ENCODE measurements at places on chromosomes 12 and 14. TPM values are rescaled to one million over a fixed set of nuclear protein-coding genes. Genes with fewer than 3 reads are reported as not detected.

The PRICKLE1 gene
- total RNA-seq: not detected

The AHNAK2 gene
- total RNA-seq: 0.05 TPM

The P2RX2 gene
- not detected for total RNA-seq

The KLRC2 gene
- total RNA-seq: not detected

The FGF6 gene
- not detected for total RNA-seq

The OR6C2 gene
- not detected for total RNA-seq

The ANO2 gene
- total RNA-seq: not detected

The COX8C gene
- not detected for total RNA-seq

DNA sequence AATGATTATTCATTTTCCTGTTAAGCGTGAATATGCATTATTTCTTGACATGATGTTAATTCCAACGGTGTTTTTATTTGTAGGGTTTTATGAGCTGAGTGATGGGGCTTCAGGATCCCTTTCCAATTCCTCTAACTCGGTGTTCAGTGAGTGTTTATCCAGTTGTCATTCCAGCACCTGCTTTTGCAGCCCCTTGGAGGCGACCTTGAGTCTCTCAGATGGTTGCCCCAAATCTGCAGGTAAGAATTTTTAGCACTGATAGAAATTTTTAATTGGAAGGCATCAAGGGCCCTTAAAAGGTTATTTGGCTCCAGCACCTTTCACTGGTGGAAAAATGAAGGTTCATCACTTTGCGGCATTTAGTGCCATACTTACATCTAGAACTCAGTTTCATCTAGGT lies 3.7 kb downstream of the DACT1 start:
- no peak for ATAC-seq

- ATAC-seq: no peak
These were observed 18.7 kb downstream of the IQSEC3 start for GRCh38 chr12:85191-85666.

DNA sequence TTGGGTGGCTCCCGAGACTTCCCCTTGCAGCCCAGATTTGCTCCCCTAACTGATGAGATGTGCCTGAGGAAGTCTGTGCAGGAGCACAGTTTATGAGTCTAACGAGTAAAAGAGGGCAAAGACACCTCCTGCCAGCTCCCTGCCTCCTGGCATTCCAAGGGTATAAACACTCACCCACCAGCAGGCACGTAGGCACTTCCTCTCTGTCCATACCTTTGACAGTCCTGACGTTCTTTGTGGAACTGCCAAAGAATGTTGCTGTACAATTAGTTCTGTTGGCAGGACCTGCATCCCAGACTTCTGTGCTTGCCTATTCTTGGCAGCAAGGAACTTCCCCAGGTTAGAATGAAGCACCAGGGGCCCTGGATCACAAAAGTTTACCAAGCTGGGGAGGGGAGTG lies 889.3 kb downstream of the BCL11B start:
- ATAC-seq: no peak

DNA sequence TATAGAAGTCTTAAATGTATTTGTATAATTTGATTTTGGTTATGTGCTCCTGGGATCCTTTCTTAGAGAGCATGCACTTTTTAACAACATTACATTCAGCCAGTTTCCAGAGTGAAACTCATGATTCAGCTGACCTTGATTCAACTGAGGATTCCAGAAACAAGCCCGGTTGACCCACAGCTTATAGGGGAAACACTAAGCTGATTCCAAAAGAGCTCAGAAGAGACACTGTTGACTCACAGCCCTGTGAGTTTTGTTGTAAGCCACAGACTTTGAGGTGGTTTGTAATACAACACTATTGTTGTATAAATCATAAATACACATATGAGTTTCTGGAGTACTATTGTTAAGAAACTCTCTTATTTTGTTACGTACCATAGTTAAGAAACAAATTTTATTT lies 133.8 kb upstream of the MGAT4C start:
- no peak for ATAC-seq

GRCh38 chr14:97638864-97639263 lies 841.7 kb downstream of the VRK1 start:
- ATAC-seq: peak; percentile 66

GRCh38 chr12:68410018-68410660 lies 78.0 kb upstream of the MDM1 start:
- ATAC-seq: no peak

- ATAC-seq: no peak
These were observed 41.7 kb downstream of the NPAS3 start for GRCh38 chr14:32980178-32980901.

DNA sequence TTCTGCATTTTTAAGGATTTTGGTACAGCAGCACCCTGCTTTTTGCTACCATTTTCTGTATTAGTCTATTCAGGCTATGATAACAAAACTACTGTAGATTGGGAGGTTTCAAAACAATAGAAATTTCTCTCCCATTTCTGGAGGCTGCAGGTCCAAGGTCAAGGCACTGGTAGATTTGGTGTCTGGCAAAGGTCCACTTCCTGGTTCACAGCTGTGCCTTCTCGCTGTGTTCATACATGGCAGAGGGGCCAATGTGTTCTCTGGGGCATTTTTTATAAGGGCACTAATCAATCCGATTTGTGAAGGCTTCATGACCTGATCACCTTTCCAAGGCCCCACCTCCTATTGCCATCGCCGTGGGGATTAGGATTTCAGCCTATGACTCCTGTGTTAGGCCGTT lies 268.1 kb upstream of the RTL1 start:
- ATAC-seq: no peak

DNA sequence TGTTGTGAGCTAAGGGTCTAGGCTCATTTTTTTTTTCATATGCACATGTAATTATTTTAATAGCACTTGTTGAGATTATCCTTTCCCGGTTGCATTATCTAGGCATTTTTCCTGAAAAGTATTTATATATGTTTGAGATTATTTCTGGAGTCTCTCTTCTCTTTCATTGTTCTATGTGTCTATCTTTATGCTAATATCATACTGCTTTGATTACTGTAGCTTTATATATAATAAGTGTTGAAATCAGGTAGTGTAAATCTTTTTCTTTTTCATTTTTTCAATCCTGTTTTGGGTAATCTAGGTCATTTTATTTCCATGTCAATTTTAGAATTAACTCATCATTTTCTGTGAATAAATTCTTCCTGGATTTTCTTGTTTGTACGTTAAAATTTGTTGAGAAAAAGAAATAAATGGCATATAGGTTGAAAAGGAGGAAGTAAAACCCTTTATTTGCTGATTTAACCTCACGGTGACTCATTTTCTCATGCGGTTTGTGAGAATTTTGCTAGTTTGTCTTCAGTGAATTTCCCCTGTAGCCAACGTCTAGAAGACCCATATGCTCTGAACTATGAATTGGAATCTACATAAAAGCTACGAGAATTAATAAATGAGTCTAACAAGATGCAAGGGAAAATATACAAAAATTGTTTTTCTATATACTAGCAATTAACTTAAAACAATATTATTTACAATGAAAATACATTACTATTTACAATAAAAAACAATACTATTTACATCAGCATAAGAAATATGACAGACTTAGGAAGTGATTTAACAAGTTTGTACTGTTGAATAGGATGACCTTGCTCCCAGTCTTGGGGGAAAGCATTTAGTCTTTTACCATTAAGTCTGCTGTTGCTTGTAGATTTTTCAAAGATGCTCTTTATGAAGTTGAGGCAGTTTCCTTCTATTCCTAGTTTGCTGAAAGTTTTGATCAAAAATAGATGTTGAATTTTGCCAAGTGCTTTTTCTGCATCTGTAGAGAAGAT lies 105.0 kb downstream of the SNAPC1 start:
- ATAC-seq: peak; percentile 26

DNA sequence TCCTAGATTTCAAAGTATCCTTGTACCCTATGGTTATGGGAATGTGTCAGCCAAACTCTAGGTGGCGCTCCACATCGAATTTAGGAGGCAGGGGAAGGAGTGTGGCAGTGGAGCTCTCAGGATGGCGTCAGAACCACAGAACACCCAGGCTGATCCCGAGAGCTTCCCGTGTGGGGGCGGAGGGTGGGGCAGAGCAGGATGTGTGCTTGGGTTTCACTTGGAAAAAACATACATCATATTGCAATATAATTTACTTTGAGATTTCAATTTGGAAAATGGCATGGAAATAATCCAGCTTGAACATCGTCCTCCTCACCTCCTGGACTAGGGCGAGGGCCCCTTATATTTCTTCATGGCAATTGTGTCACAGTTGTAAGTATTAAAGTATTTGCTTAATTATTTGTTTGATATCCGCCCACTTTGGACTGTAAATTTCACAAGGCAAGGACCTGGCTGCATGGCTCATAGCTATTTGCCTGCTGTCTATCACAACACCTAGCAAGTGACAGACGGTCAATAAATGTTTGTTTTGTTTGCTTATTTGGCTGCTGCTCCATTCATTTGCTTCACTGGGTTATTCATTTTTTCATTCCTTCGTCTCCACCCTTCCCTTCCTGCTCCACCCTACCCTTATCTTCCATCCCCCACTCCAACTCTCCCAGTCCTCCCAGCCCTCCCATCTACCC lies 221.5 kb upstream of the HMGA2 start:
- peak; percentile 70 for ATAC-seq

GRCh38 chr12:70744178-70744577 lies 106.9 kb upstream of the PTPRB start:
- no peak for ATAC-seq

GRCh38 chr12:31362759-31363415 lies 36.9 kb upstream of the SINHCAF start:
- ATAC-seq: peak; percentile 83

DNA sequence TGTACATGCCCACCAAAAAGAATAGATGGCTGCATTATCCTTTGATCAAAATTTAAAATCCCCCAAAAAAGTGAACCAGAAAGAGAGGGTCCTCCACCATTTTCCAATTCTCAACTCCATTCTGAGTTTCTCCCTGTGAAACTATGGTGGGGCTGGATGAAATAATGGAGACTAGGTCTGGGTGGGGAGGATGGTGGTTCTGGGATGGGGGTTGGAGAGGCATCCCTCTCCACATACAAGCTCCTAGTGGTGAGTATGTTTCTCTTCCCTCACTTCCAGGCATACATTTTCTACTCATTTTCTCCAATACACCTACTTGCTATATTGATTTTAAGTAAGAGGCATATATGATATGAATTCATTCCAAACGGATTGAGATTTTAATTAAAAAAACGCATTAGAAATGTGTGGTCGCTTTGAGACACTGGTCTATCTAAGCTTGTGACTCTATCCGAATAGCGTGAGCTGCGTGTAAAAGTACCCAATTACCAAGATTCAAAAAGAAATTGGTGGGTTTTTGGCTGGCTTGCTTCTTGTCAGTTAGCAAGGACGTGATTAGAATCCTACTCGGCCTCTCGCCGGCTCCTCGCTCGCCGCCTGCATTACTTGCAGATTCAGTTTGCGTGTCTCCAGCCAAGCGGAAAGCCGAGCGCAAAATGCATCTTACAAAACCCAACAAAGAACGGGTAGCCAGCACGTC lies 3.4 kb downstream of the ASCL1 start:
- ATAC-seq: no peak

DNA sequence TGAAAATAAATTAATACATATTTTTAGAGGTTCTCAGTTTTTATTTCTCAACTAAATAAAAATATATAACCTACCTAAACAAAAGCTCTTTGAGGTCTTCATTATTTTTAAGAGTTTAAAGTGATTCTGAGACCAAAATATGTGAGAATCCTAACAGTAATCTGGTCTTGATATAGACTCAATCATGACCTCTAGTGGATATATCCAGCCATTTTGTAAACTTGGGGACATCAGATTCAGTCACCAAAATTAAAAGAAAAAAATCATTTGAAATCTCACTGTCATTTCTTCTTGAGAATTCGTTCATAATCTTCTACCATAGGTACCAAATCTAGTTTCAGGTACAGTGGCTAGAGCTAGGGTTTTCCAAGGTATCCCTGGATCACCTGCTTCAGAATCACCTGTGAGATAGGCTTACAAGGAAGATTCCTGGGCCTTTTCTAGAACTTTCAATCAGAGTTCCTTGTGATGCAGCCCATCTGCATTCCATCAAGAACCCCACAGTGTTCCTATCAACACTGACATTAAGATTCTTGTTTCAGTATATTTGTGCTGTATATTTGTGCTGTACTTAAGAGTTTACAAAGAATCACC lies 214.9 kb downstream of the ADAMTS20 start:
- no peak for ATAC-seq

DNA sequence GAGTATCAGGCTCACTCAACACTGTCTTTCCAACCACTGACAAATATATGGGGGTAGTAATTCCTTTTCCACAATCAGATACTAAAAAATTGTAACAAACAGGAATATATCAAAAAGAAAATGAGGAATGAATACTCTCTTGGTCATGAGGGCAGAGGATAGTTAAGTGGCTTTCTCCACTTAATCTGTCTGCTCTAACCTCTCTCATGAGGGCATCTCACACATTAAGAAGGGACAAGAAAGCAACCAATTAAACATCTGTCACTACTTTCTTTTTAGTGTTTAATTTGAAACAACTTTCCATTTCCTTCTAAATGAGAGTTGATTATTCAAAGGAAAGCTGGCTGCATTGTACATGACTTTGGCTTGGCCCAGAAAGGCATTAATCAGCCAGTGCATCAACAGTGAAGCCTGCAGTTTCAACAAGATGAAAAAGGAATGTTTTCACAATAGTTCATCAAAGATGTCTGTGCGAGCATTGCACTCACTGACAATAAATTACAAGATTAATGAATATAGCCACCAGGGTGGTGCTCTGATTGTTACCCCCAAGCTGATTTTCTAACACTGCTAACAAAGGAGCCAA lies 142.0 kb downstream of the SEC23A start:
- no peak for ATAC-seq

DNA sequence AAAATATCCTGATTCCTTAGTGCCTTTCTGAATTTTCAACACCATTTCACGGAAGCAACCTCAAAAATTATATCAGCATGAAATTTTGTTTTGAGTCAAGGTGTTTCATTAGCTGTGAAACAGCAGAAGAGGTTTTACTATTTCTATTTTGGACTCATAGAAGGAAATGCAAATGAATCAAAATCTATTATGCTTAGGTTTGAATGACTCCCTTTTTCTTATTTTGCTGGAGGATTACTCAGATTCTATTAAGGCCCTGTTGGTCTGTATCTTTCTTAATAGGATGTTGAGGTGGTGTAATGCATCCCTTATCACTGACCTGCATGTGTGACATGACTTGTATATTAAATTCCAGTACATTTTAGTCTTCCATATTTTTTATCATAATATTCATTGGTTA lies 165.8 kb downstream of the TMTC2 start:
- peak; percentile 18 for ATAC-seq

DNA sequence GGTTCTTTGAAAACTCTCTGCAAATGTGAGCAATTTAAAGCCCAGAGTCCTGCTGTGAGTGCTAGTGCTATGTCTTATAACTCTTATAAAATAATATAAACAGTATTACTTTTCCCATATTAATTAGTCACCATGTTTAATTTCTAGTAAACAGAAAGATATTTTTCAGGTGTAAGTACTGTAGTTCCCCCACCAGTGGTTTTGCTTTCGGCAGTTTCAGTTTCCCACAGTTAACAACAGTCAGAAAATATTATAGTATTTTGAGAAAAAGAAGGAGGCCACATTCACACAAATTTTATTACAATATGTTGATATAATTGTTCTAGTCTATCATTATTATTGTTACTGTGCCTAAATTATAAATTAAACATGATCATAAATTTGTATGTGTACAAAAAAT lies 800.5 kb downstream of the LRFN5 start:
- ATAC-seq: no peak
